GM23248 (cell line): ENCODE measurements at places on chromosomes 16 and 17. TPM values are rescaled to one million over a fixed set of nuclear protein-coding genes. Genes with fewer than 3 reads are reported as not detected.

DNA sequence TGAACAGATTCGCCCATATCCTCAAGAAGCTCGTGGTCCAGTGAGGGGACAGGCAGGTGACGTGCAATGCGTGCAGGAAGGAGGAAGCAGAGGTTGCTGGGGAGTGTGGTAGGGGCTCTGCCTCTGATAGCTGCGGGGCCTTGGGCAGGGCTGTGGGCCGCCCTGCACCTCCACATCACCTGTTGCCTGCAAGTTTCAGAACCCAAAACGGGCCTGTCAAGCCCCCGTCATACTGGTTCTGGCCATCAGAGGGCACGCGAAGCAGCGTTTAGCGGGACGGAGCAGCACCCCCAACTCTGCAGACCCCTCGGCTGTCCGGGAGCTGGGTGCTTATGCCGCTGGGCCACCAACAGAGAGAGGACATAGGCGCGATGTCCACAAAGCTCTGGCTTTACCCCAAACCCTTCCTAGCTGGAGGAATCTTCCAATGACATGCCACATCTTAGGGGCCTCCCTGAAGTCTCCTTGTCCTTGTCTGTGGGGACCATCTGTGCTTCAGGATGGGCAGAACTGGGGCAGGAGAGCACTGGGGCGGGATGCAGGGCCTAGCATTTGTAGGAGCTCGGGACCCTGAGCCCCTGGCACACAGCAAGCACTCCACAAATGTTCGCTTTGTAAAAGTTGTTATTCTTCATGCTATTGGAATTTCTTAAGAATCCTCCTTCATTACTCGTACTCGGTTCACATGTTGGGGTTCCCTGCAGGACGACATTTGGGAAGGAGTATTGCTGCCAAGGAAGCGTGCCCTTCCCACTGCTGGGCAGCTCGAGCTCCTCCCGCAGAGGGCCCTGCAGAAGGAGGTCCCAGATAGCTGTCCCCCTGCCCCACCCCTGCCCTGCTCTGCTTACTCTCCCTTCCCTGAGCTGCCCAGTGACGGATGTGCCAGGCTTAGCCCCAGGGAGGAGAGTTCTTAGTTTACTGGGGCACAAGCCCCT is 64.3 kb downstream of the CNGB1 start:
- DNase-seq = peak; percentile 51

- DNase-seq = no peak
Observed at GRCh38 chr16:70151391-70151790, 22.2 kb upstream of the CLEC18C start.

GRCh38 chr17:67469208-67469980 is 92.3 kb downstream of the PITPNC1 start:
- no peak for DNase-seq

GRCh38 chr17:75146592-75146991 is 7.7 kb downstream of the JPT1 start:
- peak; percentile 42 for DNase-seq

The VMO1 gene
- total RNA-seq = not detected in 2 replicates

DNA sequence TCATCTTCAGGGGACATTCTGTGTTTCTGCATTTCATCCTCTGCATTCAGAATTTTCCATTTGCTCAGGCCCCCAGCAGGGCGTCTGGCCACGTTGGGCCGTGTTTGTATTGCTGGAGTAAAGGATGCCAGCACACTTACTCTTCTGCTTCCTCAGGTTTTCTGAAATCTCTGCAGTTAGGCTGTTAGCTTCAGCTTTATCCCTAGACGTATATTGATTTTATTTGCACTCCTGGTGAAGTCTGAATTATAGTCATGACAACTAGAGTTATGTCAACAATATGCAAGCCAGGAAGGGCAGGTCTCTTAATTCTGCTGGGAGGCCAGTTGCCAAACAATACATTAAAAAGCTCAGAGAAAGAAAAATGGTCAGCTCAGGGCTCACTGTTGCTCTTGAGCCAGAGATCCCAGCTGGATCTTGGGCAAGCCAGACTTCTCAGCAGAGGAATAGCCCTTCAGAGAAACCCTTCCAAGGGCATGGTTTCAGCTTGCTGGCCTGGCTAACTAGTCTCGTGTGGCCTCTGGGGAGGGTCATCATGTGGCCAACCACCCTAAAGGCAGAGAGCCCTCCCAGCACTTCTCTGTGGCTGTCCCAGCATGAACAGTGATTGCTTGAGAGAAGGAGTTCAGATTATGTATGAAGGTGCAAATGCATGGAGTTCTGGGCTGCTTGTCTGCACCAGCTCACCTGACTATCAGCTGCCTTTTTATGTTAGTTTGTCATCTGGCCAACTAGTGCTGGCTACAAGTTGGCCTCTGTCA is 110.2 kb upstream of the CACNG5 start:
- DNase-seq = peak; percentile 38

The KRTAP9-2 gene
- total RNA-seq = not detected in 2 replicates

The TMEM231 gene
- 14.2 and 20.3 TPM in 2 replicates for total RNA-seq

GRCh38 chr16:1169285-1170075 is 16.6 kb downstream of the CACNA1H start:
- DNase-seq = no peak

DNA sequence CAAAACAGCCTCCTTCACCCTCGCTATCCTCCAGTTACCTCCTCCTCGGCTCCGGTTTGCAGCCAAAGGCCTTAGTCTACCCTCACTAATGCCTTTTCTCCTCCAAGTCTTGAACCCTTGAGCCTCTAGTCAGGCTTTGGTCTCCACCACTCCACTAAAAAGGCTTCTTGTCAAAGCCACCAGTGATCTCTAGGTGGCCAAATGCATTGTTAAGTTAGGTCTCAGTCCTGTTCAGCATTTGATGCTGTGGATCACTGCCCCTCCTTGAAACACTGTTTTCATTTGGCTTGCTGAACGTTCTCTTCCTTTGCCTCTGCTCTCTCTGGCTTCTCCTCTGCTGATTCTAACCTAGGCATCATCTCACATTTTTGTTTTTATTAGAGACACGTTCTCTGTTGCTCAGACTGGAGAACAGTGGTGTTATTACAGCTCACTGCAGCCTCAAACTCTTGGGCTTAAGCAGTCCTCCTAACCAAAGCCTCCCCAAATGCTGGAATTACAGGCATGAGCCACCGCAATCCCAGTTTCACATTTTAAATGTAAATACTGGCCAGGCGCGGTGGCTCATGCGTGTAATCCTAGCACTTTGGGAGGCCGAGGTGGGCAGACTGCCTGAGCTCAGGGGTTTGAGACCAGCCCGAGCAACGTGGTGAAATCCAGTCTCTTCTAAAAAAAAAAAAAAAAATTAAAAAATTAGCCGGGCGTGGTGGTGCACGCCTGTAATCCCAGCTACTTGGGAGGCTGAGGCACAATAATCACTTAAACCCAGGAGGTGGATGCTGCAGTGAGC is 1.1 kb downstream of the SGF29 start:
- peak; percentile 31 for DNase-seq

DNA sequence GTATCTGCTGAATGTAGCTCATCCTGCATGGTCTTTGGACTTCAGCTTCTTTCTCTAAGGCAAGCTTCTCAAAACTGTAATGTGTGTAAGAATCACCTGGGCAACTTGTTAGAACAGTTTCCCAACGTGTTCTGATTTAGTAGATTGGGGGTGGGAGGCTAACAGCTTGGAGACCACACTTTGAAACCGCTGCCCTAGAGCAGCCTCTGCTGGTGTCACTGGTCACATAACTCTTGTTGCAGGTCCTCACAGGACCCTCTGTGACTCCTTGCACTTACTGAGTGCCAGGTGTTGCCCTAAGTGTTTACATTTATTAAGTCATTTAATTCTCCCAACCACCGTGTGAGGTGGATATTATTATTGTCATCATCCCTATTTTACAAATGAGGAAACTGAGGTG is 9.9 kb downstream of the SLC35G3 start:
- DNase-seq = no peak

DNA sequence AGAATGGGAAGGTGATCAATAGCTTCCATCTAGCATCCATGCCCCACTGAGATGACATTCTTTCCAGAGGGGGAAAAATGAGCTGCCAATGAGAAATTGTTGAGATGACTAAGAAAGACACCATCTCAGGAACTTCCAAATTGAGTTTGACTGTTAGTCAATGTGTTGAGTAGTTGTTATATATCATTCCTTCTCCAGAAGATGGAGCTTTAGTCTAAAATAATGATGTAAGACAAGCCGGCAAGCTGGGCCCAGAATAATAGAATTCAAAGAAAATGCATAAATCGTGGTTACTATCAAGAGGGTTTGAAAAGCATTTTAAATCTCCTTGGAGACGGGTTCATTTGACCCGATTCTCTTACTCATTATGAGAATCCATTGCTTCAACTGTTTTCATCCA is 71.0 kb upstream of the ATF7IP2 start:
- DNase-seq = peak; percentile 24

DNA sequence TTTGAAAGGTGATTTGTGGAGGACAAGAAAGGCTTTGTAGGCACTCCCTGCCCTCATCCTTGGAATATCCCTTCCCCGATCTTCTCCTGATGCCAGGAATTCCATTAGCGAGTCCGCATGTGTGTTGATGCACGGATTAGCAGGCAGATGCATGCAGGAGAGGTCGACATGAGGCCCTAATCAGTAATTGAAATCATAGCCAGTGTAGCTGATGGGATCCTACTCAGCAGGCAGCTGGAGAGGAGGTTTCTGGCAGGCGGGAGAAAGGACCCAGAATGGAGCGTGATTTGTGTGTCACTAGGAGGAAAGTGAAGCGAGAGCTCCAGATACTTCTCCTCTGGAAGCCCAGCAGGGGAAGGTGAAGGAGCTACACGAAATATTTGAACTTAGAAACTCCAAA is 196.3 kb upstream of the CDH11 start:
- DNase-seq = no peak

- no peak for DNase-seq
Observed at GRCh38 chr16:80208743-80209142, 332.1 kb upstream of the DYNLRB2 start.
